ENCODE measurements at places on chromosomes 6 and 20.

DNA sequence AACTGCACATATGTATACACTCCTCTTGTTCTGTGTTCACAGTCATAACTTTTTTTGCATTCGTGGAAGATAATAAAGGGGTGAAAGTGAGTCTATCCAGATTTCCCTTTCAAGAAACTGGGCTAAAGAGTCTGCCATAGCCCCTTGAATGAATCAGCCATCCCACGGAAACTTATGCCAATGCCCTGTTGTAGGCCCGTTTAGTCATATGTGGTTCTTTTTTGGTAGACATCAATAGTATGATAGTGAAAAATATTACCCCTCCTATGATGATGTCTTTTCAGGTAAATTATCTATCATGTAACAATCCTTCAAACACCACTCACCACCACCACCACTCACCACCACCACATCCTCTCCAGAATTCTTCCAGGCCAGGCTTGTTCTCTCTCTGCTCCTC lies 99.9 kb upstream of the MYLIP start:
- no peak for DNase-seq

GRCh38 chr20:20492521-20493332 lies 124.8 kb downstream of the INSM1 start:
- peak; percentile 98 for DNase-seq

GRCh38 chr6:44453146-44453545 lies 65.6 kb downstream of the CDC5L start:
- no peak for DNase-seq

DNA sequence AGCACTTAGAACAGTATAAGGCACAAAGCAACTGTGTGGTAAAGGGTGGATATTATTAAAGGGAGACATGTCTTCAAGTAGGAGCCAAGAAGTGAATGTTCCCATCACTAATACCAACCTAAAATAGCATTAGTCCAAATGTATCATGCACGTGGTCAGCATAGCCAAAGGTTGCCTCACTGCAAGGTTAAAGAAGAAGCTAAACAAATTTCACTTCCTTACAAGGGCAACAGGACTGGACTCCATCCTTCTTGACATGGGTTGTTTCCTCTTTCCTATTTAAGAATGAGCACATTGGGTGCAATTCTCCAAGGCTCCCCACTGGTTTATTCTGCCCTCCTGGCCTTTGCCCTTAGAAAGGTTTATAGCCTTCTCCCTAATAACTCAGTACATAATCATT lies 186.7 kb downstream of the PHACTR1 start:
- no peak for DNase-seq

DNA sequence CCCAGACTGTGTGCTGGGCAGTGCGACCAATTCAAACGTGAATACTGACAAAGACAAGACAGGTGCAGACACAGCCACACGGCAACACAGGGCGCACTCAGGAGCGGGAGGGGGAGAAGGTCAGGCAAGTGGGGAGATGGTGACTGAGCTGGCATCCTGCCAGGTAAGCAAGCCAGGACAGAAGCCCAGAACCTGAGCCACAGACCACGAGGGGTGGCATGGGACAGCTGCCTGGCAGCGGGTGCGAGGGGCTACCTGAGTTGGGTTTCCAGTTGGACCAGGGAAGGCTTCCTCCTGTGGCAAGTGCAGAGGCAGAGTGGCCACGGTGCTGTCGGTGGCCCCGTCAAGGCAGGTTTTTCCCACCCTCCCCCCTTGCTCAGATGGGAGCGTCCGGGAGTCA lies 215.2 kb upstream of the ARID1B start:
- DNase-seq, result no peak

- DNase-seq, result no peak
These were observed 11.3 kb upstream of the PKHD1 start for GRCh38 chr6:52098721-52099120.

All from NCI-H1417 treated with DMSO at 0.1 percent for 48 hours (cell line).